COR-L47 (cell line): ENCODE measurements at places on chromosomes 12 and 14.

DNA sequence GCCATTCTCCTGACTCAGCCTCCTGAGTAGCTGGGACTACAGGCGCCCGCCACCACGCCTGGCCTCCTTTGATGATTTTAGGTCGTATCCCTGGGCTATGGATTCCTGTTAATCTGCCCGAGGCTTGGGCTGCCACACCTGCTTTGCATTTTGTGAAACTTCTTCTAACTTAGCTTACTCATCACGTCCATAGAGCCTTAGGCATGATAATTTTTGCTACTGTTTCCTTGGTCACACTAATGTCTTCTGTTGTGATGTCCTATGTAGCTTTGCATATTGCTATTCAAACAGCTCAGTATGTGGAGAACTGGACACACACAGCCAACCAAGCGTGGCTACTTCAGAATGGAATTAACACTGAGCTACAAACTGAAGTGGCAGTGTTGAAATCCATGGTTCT, 47.5 kb upstream of the DDX11 start:
- DNase-seq: no peak

DNA sequence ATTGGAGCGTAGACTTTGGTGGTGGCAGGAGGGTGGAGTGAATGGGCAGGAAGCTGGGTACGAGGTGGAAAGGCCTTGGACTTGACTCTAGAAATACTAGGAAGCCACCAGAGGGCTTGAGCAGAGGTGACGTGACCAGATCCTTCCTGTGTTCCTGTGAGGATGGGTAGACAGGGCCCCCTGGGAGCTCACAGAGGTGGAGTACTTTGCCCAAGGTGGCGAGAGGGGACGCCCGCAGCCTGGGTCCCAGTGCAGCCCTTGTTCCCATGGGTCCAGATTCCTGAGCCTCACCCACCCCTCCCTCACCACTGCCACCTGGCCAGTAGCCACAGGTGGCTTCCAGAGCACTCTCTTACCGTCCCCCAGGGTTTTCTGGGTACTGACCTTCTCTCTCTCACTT, 89.8 kb downstream of the KIF26A start:
- no peak for DNase-seq

- no peak for DNase-seq
Measured at GRCh38 chr12:54189198-54189539, 384 bp upstream of the SMUG1 start.

DNA sequence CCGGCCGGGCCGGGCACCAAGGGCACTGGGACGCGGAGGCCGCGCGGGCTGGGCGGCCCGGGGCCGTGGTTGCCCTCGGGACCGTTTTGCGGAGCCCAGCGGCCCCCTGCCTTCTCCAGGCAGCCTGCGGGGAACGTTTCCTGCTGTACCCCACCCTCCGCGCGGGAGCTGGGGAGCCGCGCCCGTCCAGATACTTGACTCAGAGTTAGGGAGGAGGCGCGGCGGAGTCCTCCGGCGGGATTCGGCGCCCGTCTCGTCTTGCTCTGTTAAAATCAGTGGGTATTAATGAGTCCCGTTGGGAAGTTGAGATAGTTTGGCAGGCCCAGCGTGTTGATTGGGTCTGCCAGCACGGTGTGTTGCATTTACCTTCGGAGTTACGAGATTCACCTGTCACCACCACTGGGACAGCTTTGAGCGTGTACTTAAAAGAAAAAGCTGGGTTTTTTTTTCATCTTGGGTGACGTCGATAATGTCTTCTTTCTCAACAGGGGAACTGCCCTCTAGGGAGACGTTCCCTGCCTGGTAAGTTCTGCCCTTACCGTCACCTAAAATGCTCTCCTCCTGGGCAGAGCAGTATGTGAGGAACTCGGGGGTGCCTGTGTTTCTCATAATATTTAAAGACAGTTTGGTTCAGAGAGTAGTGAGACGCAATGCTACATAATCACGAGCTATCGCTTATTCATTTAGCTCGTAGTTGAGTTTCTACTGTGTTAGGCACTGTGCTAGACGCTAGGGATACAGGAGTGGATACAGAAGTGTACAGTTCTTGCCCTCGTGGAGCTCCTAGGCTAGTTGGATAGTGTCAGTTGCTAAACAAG, 596 bp downstream of the DLST start:
- no peak for DNase-seq

- no peak for DNase-seq
Measured at GRCh38 chr12:68878846-68879245, 54.1 kb downstream of the CPM start.

DNA sequence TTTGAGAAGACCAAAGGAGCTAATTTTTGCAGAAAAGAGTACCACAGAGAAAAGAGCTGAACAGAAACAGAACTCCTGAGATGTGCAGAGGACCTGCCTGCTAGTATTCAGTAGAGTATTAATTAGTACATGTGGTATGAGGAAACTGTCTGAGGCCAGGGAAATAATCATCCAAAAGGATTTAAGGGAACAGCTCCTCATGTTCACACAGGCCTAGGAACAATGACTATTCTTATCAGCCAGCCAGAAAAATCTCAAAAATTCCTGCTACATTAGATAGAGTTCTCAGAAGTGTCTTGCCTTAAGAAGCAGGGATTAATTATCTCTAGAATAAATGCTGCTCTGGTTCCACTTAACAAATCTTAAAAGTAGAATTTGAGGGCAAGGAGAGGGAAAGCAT, 36.4 kb downstream of the PKP2 start:
- no peak for DNase-seq

DNA sequence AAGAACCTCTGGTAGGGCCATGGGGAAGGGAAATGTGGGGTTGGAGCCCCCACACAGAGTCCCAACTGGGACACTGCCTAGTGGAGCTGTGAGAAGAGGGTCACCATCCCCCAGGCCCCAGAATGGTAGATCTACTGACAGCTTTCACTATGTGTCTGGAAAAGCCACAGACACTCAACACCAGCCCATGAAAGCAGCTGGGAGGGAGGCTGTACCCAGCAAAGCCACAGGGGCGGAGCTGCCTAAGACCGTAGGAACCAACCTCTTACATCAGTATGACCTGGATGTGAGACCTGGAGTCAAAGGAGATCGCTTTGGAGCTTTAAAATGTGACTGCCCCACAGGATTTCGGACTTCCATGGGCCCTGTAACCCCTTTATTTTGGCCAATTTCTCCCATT, 97.8 kb downstream of the HMGA2 start:
- DNase-seq: no peak

DNA sequence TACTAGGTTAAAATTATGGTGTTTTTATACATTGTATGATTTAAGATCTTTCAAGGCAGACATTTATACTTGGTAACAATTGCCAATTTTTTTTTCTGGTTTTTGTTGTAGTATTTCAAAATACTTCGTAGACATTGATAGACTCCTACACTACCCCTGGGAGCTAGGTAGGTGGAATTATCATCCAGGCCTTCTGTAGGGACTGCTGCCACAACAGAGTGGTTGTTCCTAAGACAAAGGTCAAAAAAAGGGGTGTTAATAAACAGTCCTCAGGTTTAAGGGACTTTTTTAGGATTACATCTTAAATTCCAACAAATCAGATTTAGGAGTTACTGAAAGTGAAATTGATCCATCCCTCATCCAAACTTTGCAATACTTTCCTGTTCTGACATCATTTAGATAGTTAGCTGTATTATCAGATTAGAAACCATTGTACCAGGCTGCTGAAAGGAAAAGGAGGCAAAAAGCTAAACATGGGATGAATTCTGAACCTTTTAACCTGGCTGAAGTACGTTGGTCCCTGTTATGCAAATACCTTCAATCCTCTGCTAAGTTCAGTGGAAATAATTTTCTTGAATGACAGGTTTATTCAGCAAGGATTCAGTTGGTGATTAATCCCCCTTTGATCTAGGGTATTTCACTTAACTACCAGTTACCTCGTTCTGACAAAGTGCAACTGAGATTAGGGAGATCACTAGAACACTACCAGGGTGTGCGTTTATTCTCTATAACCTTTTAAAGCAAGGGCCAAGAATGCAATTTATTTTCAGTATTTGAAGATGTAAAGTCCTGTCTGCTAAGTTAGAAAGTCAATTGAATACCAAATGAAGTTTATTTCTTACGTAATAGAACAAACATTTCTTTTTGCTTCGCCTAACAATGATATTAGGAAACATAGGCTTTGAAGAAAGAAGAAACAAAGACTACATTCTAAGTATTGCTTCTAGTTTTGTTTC, 23.2 kb downstream of the AP5M1 start:
- no peak for DNase-seq

- peak; percentile 34 for DNase-seq
Measured at GRCh38 chr12:52050116-52050757, 1.0 kb upstream of the NR4A1 start.

DNA sequence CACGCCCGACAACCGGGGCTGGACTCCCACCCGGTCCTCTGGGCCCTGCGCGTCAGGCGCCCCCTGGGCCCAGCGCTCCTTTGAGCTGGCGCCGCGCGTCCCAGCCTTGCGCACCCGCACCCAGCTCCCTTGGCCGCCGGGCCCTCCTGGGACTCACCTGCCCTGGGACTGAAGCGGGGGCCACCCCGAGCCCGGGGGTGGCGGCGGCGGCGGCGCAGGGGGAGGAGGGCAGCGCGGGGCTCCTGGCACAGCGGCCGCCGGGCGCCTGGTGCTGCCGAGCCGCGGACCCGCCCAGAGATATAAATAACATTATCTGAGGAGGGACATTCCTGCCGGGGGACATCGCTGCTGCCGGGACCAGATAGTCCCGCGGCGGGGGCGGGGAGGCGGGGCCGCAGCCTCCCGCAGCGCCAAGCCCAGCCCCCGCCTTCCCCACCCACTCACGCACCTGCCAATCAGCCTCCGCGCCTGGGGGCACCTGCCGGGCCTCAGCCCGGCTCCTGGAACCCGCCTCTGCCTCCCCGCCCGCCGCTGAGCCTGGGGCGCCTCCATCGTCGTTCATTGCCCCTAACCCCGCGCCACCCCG, at the start of gene SPTB:
Gene SPTB (minus strand): TSS at position 273 of the 586 bp plus-strand sequence. CDS start 56,813 bp downstream, outside the sequence.
- peak; percentile 72 for DNase-seq

GRCh38 chr14:45249856-45250575, 3.0 kb downstream of the MIS18BP1 start:
- no peak for DNase-seq

GRCh38 chr12:62724947-62725451, 210.0 kb downstream of the PPM1H start:
- DNase-seq: no peak

DNA sequence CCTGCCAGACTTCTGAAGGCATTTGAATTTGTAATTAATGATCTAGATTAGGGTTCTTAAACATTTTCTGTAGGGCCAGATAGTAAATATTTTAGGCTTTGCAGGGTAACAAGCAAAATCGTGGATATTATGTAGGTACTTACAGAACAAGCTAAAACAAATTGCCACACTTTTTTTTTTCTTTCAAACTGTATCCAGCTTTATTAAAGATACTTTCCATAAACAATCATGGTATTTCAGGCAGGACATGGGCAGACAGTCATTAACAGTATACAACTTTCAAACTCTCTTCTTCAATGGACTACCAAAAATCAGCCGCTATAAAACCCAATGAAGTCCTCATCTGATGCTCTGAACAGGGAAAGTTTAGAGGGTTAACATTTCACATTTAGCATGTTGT, 9.6 kb downstream of the TRMT5 start:
- no peak for DNase-seq

- DNase-seq: no peak
Measured at GRCh38 chr12:26396402-26396801, 201.0 kb downstream of the SSPN start.

DNA sequence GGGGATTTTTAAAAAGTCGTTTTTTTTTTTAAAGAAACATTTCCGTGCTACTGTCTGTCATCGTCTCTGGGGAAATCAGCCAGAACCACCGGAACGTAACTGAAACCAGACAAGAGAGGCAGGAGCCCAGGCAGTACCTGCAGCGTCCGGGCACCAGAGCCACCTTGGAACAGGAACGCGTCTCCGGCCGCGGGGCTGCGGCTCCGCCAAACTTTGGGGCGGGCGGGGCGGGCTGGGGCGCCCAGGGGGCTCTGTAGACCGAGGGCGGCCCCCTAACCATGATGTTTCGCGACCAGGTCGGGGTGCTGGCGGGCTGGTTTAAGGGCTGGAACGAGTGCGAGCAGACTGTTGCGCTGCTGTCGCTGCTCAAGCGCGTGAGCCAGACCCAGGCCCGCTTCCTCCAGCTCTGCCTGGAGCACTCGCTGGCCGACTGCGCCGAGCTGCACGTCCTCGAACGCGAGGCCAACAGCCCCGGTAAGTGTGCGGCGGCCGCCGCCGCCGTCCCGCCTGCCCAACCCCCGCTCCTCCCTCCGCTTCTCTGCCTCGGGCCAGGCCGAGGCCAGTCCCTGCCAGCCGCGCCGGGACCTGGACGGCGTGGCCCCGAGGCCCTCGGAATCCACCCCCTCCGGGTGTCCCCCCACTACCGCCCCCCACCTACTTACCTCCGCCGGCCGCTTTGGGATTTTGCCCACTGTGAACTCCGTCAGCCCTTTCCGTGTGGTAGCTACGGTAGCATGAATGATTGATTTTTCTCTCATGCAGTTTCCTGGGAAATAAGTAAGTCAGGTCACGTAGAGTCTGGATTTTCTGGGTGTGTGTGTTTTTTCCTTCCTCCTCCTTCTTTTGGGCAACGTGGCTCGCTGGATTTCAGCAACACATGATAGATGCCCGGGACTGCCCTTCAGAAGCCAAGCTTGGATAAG, 972 bp downstream of the SAMD4A start:
- peak; percentile 35 for DNase-seq

DNA sequence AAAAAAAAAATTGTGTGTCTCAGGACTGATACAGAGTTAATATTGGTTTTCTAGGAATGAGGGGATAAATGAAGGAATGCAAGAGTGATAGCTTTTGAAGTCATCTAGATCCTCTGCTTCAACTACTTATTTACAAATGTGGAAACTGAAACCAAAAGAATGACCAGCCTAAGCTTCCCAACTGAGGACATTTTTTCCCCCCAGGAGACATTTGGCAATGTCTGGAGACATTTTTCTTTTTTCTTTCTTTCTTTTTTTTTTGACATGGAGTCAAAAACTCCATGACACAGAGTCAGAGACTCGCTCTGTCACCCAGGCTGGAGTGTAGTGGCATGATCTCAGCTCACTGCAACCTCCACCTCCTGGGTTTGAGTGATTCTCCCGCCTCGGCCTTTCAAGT, 15.3 kb downstream of the DLK1 start:
- no peak for DNase-seq

DNA sequence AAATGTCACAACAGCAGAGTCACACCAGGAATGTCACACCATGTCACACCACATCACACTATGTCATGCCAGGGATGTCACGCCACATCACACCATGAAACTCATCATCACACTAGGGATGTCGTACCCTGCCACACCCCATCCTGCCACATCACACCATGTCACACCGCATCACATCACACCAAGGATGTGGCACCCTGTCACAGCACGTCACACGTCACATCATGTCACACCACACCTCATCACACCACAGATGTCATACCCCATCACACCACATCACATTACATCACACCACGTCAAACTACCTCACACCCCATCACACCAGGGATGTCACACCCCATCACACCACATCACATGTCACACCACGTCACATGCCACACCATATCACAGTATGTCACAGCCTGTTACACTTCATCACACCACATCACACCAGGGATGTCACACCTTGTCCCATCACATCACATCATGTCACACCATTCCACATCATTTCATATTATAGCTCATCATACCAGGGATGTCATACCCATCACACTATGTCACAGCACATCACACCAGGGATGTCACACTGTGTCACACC, 90.9 kb downstream of the TMEM121 start:
- no peak for DNase-seq

GRCh38 chr12:96752211-96752610, 154.8 kb upstream of the NEDD1 start:
- no peak for DNase-seq

GRCh38 chr12:108240027-108240785, 98.9 kb downstream of the CMKLR1 start:
- DNase-seq: no peak

- no peak for DNase-seq
Measured at GRCh38 chr14:90381011-90381786, 15.6 kb upstream of the CALM1 start.
